Stimulated activated CD8-positive, alpha-beta memory T cell treated with anti-CD3 and anti-CD28 coated beads, Interleukin-4, amount 100 ng/mL, for 24 hours (primary cell): ENCODE measurements at places on chromosomes 16 and 17.

- DNase-seq, result no peak
Observed at GRCh38 chr16:4570688-4571321, 14.7 kb downstream of the C16orf96 start.

GRCh38 chr17:10127819-10128425 is 70.5 kb downstream of the GAS7 start:
- no peak for DNase-seq

- no peak for DNase-seq
Observed at GRCh38 chr17:44334727-44335126, 10.1 kb upstream of the SLC25A39 start.

DNA sequence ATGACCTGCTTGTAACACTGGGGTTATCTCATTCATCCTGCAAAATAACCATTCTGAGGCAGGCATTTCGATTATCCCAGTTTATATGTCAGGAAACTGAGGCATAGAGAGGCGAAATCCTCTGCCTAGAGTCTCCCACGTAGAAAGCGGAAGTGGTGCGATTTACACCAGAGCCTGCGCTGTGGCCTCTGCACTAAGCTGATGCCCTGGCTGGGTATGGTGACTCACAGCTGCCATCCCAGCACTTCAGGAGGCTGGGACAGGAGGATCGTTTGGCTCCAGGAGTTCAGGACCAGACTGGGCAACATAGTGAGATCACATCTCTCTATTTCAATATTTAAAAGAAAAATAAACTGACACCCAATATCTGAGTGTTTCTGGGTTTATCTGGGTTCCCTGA is 59.3 kb upstream of the BCO1 start:
- no peak for DNase-seq

DNA sequence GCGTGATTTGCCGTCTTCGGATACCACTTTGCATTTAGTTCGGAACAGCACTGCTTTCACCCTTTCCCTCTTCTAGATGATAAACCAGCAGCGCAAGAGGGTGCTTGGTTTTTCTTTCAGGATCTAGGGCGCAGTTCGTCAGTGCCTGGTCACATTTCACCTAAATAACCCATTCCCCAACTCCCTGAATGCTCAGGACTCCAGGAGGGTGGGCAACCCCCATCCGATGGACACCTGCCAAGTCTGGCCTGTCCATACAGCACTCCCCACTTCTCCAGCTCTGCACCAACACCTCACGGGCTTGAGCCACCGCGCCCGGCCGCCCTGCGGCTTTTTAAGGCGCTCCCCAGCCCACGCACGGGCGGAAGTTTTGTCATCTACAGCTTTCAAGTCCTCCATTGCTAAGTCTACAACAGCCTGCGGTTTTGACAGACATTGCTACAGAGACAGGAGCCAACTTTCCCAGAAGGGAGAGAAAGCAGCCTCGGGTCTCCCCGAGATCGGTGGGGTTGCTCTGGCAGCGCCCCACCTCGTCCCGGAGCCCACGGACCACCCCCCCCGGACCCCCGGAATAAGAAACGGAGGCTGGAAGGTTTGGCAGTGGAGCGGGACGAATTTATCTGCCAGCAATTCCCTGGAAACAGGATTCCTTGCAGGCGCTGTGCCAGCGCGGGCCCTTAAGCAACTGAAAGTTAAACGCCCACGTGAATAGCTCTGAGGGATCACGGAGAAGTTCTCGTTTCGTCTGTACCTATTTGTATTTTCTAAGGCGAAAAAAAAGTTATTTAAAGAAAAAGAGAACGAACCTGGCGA is 38.6 kb upstream of the SLFN13 start:
- peak; percentile 79 for DNase-seq
